ENCODE measurements at places on chromosomes 11 and 22.

DNA sequence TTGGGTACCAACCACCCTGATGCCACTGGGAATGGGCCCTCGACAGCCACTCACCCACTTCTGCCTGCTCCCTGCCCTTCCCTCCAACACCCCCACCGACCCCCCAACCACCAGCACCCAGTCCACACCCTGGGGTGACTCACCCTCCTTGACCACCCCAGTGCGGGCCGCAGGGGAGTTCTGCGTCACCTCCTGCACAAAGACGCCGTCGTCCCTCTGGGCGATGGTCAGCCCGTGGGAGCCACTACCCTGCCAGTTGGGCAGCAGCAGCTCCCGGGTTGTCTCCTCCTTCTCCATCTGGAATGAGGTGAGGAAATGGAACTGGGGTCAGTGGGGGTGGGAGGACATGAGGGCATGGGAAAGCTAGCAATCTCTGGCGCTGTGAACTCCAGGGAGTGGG is 10.8 kb downstream of the AHNAK start:
- DNase-seq = no peak

DNA sequence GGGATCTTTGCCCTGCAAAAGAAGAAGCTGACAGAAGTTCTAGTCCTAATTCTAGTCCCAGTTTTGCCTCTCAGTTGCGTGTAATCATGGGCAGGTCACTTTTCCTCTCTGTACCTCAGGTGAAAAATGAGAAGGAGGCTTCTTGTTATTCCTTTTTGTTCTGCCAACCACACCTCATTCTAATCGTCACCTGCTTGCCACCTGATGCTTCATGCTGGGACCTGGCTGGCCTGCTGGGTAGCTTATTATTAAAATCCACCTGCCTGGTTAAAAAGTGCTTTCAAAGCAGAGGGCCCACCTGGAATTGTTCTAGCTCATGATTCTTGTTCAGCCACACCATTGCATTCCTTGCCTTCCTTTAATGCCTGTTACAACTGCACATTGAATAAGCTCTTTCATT is 8.4 kb upstream of the ALG8 start:
- no peak for DNase-seq

GRCh38 chr11:10550503-10551289 is 9.7 kb upstream of the RNF141 start:
- DNase-seq = peak; percentile 75

DNA sequence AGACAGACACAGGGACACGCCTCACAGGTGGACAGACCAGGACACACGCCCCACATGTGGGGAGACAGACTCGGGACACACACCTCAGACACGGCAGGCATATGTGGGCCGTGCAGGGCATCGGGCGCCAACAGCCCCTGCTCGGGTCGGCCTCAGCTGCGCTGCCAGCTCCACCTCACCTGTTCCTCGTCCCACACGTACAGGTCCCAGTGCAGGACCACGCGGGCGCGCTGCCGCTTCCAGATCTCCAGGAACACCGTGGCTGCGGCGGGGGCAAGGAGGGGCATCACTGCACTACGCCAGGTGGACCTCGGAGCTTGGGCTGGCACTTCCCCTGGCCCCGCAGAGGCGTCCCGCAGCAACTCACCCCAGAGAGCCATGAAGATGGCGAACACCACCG is 12.4 kb downstream of the ANO9 start:
- no peak for DNase-seq

GRCh38 chr11:65305501-65306268 is 9.0 kb upstream of the CDC42EP2 start:
- no peak for DNase-seq

DNA sequence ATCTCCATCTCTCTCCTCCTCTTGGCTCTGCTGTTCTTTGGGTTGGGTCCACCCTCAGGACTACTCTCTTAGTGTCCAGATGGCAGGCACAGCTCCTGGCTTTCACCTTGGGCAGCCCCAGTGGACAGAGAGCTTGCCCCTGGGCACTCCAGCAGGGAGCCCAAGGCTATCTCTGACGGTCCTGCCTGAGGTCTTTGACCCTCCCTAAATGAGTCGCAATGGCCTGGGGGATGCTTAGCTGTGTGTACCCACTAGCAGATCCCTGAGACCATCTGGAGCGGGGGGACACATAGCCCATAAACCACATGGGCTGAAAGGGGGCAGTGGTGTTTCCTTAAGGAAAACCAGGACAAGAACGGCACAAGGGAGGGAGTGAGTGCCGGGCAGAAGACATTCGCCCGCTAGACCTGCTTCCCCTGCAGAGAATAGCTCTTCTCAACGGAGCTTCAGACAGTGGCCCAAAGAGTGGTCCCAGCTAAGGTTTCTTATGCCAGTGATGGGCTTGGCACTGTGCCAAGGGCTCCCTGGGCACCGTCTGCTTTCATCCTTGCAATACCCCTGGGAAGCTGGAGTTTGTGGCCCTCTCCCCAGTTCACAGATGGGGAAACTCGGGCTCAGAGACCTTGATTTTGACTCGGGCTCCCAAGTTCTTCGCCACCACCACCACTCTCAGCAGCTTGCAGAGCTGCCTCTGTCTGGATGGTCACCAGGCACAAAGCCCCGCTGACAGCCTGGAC is 53.9 kb upstream of the ANO1 start:
- DNase-seq = no peak

GRCh38 chr11:121448431-121448941 is 3.6 kb upstream of the SORL1 start:
- DNase-seq = no peak

GRCh38 chr22:42969348-42969975 is 45.5 kb downstream of the PACSIN2 start:
- peak; percentile 68 for DNase-seq

GRCh38 chr11:13276454-13276831 is 1.1 kb upstream of the BMAL1 start:
- DNase-seq = no peak

- no peak for DNase-seq
Observed at GRCh38 chr11:11513422-11513821, 108.4 kb downstream of the GALNT18 start.

DNA sequence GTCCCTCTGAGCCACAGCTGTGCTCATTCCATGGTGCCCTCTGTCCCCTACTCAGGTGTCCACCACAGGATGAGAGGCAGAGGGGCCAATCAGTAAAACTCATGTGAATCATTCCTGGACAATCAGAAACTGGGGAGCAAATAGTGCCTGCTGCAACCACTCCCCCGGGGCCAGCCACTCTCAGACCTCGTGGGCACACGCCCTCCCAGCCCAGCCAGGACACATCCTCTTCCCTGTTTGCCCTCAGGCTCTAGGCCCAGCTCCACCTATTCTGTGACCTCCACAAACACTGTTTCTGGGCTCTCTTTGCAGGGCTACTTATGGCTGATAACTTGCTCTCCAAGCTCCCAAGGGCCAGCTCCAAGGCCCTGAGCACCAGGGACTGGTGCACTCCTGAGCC is 14.0 kb upstream of the KCTD14 start:
- DNase-seq = no peak

DNA sequence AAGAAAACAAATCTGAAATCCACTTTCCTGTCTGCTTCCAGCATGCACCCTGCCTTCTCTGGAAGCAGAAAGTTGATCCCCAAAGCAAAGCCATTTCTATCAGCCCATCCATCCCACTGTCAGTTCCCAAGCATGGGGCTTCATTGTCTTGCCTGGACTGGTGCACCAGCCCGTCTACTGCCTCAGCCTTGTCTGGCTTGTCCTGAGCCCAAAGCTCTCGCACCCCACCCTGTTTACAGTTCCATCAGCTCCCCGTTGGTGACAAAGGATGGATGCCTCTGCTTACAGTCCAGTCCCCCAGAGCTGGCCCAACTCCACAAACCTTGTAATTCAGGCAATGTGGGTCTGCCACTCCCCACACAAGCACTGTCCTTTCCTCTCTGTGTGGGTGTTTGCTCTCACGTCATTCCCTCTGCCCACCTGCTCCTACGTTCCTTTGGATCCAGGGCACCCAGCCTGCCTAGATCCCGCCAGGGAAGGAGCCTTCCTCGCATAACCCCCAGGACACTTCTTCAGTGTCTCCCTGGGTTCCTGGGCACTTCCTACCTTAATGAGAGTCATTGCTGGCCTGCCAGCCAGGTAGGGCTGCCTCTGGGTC is 38.8 kb downstream of the FBLN1 start:
- DNase-seq = no peak

GRCh38 chr11:16082095-16083055 is 274.0 kb downstream of the SOX6 start:
- no peak for DNase-seq

DNA sequence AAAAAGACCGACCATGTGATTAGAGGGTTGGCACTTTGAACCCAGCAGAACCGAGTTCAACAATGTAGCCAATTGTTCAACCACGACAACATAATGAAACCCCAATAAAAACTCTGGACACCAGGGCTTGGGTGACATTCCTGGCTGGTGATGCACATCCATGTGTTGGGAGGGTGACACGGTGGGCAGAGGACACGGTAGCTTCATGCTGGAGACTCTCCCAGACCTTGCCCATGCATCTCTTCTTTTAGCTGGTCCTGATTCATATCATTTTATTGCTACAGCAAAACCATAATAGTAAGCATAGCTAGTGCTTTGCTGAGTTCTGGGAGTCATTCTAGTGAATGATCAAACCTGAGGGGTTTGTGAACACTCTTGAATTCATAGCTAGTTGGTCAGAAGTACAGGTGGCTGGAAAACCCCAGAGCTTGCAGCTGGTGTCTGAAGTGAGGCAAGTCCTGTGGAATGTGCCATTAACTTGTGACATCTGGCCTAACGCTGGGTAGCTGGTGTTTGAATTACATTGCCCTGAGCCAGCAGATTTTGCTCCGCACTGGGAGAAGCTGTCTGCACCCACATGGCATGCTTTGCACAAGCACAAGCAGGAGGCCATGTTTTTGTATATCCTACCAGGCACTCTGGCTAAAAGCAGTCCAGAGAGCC is 14.0 kb downstream of the RPUSD4 start:
- DNase-seq = peak; percentile 14

DNA sequence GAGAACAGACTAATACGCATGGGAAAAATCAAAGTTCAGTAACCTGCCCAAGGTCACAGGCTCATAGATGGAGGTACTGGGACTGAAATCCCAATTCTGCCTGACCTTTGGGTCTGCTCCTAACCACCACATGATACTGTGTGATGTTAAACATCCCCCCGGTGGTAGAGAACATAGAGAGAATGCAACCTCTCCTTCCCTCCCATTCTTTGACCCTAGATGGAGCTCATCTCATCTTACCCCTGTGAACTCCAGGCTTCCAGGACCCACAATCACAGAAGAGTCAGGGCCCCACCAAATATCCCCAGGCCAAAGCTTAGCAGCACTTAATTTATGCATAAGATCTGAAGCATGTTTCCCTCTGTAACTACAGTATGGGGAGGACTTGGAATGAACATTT is 198.5 kb downstream of the MYO18B start:
- no peak for DNase-seq

- DNase-seq = no peak
Observed at GRCh38 chr11:13030857-13031256, 21.7 kb downstream of the RASSF10 start.

- DNase-seq = no peak
Observed at GRCh38 chr22:48218889-48219420, 1456.5 kb downstream of the TBC1D22A start.

GRCh38 chr11:27191639-27192038 is 151.0 kb downstream of the BBOX1 start:
- DNase-seq = no peak

DNA sequence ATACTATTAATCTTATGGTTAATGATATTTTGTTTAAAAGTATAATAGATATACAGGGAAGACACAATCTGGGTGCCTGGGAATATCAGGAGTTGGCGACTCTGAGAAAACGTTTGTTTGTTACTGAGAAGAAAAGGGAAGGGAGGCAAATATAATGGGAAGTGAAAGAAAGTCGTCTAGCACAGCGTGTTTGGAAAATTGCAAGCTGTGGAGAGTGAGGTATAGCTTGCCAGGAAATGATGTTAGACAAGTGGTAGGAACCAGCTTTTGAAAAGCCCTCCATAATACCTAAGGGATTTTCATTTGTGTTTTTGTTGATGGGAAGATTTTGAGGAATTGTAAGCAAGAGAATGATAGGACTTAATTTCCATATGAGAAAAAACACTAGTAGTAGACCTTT is 322.2 kb downstream of the LUZP2 start:
- DNase-seq = no peak

- no peak for DNase-seq
Observed at GRCh38 chr22:35288116-35288515, 11.6 kb upstream of the TOM1 start.

GRCh38 chr11:126485021-126485792 is 129.7 kb downstream of the ST3GAL4 start:
- peak; percentile 79 for DNase-seq

DNA sequence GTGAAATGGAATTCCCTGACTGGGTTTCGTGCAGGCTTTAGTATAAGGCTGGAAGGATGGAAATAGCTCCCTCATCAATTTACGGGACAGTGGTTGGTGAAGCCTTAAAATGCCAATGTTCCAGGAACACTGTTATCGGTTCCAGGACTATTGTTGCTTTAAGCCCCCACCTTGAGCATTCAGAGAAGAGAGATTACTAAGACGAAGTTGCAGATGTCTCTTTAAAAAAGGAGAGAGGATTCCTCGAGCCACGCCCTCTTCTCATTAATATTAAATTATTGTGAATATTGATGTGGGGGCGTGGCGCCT is 195 bp upstream of the CREB3L1 start:
- DNase-seq = peak; percentile 47

GRCh38 chr11:83523676-83524075 is 237.5 kb upstream of the CCDC90B start:
- DNase-seq = no peak

GRCh38 chr11:3922056-3922455 is 66.6 kb downstream of the STIM1 start:
- no peak for DNase-seq

- DNase-seq = no peak
Observed at GRCh38 chr11:109378034-109378433, 44.0 kb upstream of the C11orf87 start.

- no peak for DNase-seq
Observed at GRCh38 chr22:37053310-37054055, 1.9 kb downstream of the KCTD17 start.

Measured in HFFc6 (cell line).